ENCODE measurements at places on chromosomes 7 and 10. TPM values are rescaled to one million over a fixed set of nuclear protein-coding genes. Genes with fewer than 3 reads are reported as not detected.

Gene MRLN
- total RNA-seq = not detected

Gene PPP1R3A
- not detected for total RNA-seq

Gene SPDYE6
- not detected for total RNA-seq

Gene EPHB6
- total RNA-seq = 29.1 TPM

Gene PRSS37
- not detected for total RNA-seq

Gene CFAP70
- total RNA-seq = 0.75 TPM

Gene PPP3CB
- 48.0 TPM for total RNA-seq

Gene REPIN1
- 54.6 TPM for total RNA-seq

Gene VGF
- total RNA-seq = 0.22 TPM

- no peaks in the 10 kb centered on the region for H3K4me1 ChIP-seq
- H3K36me3 ChIP-seq = no peaks in the 10 kb centered on the region
- H3K27ac ChIP-seq = no peak overlapping the region
- no peak overlapping the region for H3K4me3 ChIP-seq
- no peak for DNase-seq
Measured at GRCh38 chr7:16189026-16189715, 232.2 kb downstream of the CRPPA start.

DNA sequence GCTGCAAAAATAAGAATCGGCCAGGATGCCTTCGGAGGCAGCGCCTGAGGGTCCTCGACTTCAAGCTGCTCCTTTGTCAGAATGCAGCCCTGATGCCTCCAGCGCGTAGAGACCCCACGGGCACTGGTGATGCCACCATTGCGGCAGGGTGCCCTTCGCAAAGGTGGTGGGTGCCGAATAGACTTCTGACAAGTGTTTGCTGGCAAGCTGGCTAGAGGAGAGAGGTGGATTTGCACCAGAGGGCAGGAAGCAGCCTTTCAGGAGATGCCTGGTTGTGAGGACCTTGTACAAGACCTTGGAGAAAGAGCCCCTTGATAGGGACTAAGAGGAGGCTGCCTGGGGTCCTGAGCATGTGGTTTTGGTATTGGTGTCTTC, 103.2 kb upstream of the PPIF start:
- peak overlapping the region; percentile 75 for H3K4me3 ChIP-seq
- H3K36me3 ChIP-seq = peaks cover 7% of the 10 kb centered on the region
- no peaks in the 10 kb centered on the region for H3K27me3 ChIP-seq
- DNase-seq = no peak

GRCh38 chr10:88990384-88991160, at the start of gene FAS:
Gene FAS (plus strand): TSS chr10:88990798. CDS start chr10:88990877, 79 bp downstream.
- peaks cover 49% of the 10 kb centered on the region for H3K36me3 ChIP-seq
- DNase-seq = peak; percentile 85
- no peaks in the 10 kb centered on the region for H3K27me3 ChIP-seq
- H3K4me1 ChIP-seq = peaks cover 69% of the 10 kb centered on the region

DNA sequence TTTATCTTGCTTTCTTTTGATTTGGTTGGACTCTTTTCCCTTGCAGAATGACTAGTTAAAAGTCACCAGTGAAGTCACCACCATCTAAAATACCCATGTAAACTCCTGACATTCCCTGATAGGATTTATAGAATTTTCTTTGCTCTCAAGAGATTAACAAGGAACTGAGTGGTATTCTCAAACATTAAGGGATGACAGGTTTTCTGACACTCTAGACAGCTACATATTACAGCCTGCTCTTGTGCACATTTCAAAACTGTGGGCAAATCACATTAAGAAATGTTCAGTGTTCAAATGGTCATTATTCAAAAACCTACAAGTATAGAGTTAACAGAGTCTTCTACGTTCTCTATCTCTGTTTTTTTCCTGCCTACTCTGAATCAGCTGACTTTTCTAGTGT, 15.8 kb upstream of the ACSM6 start:
- DNase-seq = no peak
- no peak overlapping the region for H3K4me3 ChIP-seq
- no peaks in the 10 kb centered on the region for H3K36me3 ChIP-seq
- peaks cover 20% of the 10 kb centered on the region for H3K27me3 ChIP-seq
- peaks cover 3% of the 10 kb centered on the region for H3K4me1 ChIP-seq
- H3K27ac ChIP-seq = no peak overlapping the region

- peaks cover 27% of the 10 kb centered on the region for H3K36me3 ChIP-seq
- no peak overlapping the region for H3K4me3 ChIP-seq
- H3K4me1 ChIP-seq = peaks cover 19% of the 10 kb centered on the region
- no peak overlapping the region for H3K27ac ChIP-seq
- no peak for DNase-seq
Measured at GRCh38 chr7:135943134-135943879, 33.9 kb downstream of the MTPN start.

DNA sequence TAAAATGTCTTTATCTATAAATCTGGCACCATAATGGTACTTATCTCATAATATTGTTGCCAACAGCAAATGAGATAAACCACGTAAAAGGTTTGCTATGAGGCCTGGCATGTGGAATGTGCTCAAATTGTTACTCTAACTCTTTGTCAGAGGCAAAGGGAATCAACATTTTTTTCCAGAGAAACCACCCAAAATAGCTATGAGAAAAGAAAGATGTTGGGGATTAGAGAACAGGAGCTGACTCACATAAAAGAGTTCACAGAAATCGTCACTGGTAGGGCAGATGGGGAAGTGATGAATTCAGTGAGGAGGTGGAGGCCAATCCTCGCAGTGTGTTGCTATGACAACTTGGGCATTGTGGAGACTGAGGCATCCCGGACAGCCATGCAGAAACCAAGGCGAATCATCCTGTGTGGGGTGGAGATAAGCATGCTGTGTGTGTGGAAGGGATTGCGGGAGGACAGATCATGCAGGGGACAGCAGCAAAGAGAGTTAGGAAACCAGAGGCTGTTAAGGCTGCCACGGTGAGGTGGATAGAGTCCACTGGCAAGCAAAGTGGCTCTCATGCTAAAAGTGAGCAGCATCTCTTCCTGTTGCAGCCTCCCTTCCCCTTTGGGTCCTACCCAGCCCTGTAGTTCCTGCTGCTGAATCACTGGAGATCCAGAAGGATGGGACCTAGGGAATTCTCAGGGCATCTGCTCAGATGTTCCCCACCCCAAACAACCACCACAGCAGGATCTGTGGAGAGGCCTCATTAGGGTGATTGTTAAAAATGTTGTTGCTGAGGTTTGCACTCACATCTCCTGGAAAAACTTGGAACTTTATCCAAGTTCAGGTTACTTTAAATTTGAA, 103.9 kb downstream of the CUBN start:
- H3K27ac ChIP-seq = peak overlapping the region; percentile 88
- H3K36me3 ChIP-seq = peaks cover 6% of the 10 kb centered on the region
- peaks cover 80% of the 10 kb centered on the region for H3K4me1 ChIP-seq
- no peaks in the 10 kb centered on the region for H3K27me3 ChIP-seq
- H3K4me3 ChIP-seq = no peak overlapping the region

DNA sequence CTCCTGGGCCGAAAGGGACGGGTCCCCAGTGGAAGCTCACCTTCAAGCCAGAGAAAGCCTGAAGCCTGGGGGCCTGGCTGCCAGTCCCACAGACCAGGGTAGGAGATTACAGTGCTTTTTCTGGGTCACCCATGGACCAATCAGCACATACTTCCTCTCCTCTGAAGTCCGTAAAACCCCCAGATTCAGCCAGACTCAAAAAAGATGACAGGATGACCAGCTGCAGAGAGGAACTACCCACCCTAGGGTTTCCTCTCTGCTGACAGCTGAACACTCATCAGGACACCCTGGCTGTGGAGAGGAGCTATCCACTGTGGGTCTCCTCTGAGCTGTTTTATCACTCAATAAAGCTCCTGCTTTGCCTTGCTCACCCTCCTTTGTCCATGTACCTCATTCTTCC, 78.0 kb downstream of the SAMD9 start:
- peaks cover 22% of the 10 kb centered on the region for H3K4me1 ChIP-seq
- H3K27me3 ChIP-seq = no peaks in the 10 kb centered on the region
- no peak overlapping the region for H3K27ac ChIP-seq
- H3K36me3 ChIP-seq = no peaks in the 10 kb centered on the region
- DNase-seq = no peak

GRCh38 chr10:74208997-74209396, 58.0 kb downstream of the ADK start:
- DNase-seq = no peak
- no peak overlapping the region for H3K27ac ChIP-seq
- peaks cover 5% of the 10 kb centered on the region for H3K4me1 ChIP-seq
- no peak overlapping the region for H3K4me3 ChIP-seq
- no peaks in the 10 kb centered on the region for H3K27me3 ChIP-seq

DNA sequence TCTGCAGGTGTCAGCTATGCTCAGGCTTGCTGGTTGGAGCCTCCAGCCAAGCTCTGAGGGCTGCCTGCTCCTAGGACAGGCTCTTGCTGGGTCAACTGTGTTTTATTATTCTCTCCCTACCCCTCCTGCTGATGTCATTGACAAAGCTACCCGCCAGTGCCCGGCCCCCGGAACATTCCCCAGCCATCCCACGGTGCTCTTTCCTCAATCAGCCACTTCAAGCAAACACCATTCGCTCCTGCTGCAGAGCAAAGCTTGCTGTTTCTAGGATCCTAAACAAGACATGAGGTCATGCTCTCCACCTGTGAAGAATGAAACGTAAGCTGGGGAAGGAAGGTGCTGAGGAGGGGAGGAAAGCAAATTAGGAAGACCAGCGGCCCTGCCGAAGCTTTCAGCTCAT, 2.1 kb upstream of the C10orf71 start:
- H3K36me3 ChIP-seq = no peaks in the 10 kb centered on the region
- no peaks in the 10 kb centered on the region for H3K4me1 ChIP-seq
- peaks cover 8% of the 10 kb centered on the region for H3K27me3 ChIP-seq
- H3K27ac ChIP-seq = no peak overlapping the region
- no peak overlapping the region for H3K4me3 ChIP-seq
- no peak for DNase-seq

- H3K4me1 ChIP-seq = no peaks in the 10 kb centered on the region
- H3K36me3 ChIP-seq = no peaks in the 10 kb centered on the region
- no peak for DNase-seq
- H3K27me3 ChIP-seq = peaks cover 3% of the 10 kb centered on the region
- no peak overlapping the region for H3K27ac ChIP-seq
Measured at GRCh38 chr7:103504505-103505135, 58.6 kb upstream of the SLC26A5 start.

- peak overlapping the region; percentile 78 for H3K27ac ChIP-seq
- peak; percentile 58 for DNase-seq
- peaks cover 48% of the 10 kb centered on the region for H3K4me1 ChIP-seq
Measured at GRCh38 chr10:119541459-119542356, 811 bp downstream of the RGS10 start.

DNA sequence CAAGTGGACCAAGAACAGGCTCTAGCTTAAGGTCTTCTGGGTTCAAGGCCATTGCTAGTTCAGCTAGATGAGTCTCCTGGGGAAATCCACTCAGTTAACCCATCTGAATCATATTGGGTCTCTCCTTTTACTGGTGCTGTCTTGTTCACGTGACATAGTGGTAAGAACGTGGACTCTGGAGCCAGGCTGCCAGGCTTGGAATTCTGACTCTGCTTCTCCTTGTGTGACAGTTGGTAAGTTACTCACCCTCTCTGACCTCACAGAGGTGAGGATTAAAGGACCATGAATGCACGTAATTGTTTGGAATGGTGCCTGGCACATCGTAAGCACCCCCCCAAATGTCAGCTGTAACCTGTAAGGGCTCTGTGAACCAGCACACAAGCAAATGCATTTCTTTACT, 9.7 kb upstream of the CALU start:
- no peak for DNase-seq
- H3K4me3 ChIP-seq = no peak overlapping the region
- H3K4me1 ChIP-seq = no peaks in the 10 kb centered on the region
- peaks cover 23% of the 10 kb centered on the region for H3K27me3 ChIP-seq

GRCh38 chr7:158825628-158826289, 3.5 kb downstream of the ESYT2 start:
- H3K4me3 ChIP-seq = peak overlapping the region; percentile 0
- peaks cover 32% of the 10 kb centered on the region for H3K36me3 ChIP-seq
- DNase-seq = no peak
- H3K27me3 ChIP-seq = no peaks in the 10 kb centered on the region
- H3K4me1 ChIP-seq = peaks cover 62% of the 10 kb centered on the region

All from activated CD4-positive, alpha-beta T cell treated with anti-CD3 and anti-CD28 coated beads, Interleukin-2, amount 10 ng/mL, durations not matched to agents 7 days and 5 days (primary cell).